Spinal cord (tissue), 10 donors: ENCODE measurements at places on chromosomes 5 and 9.

GRCh38 chr5:180646289-180646962 is 3.0 kb downstream of the FLT4 start:
- no peak for DNase-seq

DNA sequence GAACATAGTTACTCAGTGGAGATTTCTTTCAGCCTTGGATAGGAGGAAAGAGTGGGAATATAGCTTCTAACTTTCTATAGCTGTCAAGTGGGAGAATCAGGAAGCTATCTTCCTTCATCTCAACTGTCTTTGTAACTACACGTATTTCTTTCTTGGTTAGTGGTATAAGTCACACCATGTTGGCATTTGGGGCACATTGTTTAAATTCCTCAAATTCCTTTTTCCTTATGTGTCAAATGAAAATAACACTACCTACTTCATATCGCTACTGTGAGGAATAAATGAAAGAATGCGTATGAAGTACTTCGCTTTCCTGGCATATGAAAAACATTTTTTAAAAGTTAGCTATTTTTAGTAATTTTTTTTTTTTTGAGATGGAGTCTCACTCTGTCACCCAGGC is 1082.5 kb upstream of the WWC1 start:
- DNase-seq = no peak

GRCh38 chr5:28822071-28822470 is 1783.7 kb upstream of the CDH9 start:
- DNase-seq = no peak

GRCh38 chr9:107422189-107423185 is 67.1 kb downstream of the KLF4 start:
- DNase-seq = no peak
